ENCODE measurements at places on chromosomes 11 and 22.
A peak's percentile ranks its signal among the peaks of the same experiment; 100 is the strongest.

- DNase-seq, result no peak
Observed at GRCh38 chr22:31566484-31566883, 70.1 kb downstream of the SFI1 start.

GRCh38 chr11:24496386-24496735 lies 492 bp upstream of the LUZP2 start:
- peak; percentile 3 for DNase-seq

DNA sequence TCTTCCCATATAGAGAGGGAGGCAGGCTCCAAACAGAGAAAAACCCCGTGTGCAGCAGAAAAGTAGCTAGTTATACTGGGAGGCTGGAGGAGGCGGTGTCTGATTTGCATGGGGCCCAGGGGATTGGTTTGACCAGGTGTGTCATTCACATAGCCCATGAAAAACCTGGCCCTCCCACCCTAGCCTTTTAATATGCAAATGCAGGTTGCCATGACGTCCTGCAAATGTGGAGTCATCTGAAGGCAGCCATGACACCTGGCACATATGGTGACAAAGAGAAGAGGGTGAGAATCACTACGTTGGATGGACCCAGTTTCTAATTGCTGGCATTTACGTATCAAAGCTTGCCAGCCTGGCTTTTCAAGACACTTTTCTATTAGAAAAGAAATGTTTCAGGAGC lies 57.8 kb downstream of the FAM181B start:
- DNase-seq, result no peak

- no peak for DNase-seq
Observed at GRCh38 chr11:87125257-87125656, 87.5 kb downstream of the TMEM135 start.

DNA sequence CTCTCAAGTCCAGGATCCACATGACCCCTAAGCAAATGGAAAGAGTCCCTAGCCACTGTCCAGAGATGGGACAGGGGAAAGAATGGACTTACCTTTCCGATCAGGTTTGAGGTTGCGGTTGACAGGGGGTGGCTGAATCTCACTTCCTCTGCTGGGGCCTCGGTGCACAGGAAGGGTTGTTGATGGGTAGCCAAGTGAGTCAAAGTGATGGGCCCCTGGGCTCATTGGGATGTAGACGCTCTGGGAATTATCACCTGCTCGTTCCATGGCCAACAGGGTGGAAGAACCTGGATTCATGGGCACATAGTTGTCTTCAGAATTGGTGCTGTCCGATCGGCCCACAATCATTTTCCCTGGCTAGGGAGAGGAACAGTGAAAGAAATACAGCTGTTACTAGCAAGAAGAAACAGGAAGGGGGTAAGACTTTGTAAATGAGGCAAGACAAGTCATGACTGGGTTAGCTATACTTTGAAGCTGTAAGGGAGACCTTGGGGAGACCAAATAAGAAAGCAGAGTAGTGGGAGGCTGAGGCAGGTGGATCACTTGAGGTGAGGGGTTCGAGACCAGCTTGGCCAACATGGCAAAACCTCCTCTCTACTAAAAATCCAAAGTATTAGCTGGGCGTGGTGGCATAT lies 34.7 kb downstream of the USP35 start:
- DNase-seq, result no peak

DNA sequence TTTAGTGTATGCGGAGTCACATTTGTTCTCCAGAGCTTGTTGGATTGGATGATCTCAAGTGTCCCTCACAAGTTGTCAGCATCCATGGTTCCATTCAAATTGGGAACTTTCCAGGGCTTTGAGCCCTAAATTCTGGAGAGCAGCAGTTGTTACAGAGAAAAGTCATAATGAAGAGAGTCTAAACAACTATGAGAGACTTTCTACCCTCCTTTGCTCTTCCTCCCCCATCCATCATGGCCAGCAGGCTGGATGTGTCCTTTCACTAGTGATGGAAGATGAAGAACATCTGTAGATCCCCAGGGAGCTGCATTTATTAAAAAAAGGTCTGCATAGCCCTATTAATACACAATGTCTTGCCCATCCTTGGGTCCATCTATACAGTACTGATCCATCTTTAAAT lies 129.6 kb upstream of the TIMP3 start:
- no peak for DNase-seq

All from ELR (cell line).